ENCODE measurements at places on chromosomes 3 and 15.

- no peak for DNase-seq
Observed at GRCh38 chr15:68743256-68743655, 77.4 kb downstream of the ANP32A start.

DNA sequence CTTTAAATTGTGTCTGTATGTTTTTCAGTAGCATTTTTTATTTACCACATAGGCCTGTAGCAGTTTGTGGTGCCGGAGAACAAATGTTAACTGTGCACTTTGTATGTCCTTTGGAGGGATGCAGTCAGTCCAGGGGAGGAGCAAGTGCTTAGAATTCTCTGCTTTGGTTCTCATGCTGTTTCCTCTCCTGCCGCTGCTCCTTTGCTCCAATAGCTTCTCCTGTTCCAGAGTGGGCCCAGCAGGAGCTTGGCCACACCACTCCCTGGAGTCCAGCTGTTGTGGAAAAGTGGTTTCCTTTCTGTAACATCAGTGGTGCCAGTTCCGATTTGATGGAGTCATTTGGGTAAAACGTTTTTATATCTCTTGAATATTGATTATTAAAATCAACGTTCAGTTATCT, 16.6 kb downstream of the TICRR start:
- no peak for DNase-seq

DNA sequence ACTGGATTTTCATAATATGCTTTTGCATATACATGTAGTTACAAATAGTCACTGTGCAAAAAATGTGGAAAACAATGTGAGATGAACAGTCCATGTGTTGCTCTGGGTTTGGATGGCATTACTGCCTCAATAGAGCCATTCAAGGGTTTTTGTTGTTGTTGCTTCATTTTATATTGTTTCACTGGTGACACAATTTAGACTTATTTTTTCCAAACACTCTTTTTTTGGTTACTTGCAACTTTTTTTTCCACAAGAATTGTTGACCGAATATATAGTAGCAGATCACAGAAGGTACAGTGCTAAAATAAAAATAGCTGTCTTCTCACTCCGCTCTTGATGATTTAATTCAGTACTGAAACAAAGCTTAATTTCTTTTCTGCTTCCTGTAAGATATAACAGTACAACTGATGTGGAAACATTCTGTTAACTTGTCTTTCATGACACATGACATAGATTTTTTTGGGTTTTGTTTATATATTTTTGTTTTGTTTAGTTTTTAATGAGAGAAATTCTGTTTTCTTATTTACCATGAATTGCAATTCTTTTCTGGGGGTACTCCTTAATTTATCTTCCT, 618.6 kb downstream of the NAALADL2 start:
- no peak for DNase-seq

DNA sequence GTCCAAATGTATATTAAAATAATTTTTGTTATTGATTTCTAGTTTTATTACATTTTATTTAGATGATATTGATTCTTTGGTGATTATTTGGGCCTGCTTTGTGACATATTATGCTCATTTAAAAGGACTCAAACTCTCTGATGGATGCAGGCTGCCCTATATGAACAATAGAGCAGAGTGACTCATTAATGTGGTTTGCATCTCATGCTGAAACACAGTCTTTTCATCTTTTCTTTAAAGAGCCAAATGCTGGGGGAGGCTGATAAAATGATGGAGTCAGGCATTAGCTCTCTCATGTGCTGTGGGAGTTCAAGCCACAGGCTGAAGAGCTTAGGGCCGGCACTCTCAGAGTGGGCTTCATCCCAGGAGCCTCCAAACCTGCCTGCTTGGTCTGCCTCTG, 7.2 kb downstream of the PLA1A start:
- DNase-seq = no peak

GRCh38 chr15:31153531-31153930, 52.0 kb upstream of the TRPM1 start:
- DNase-seq = no peak

DNA sequence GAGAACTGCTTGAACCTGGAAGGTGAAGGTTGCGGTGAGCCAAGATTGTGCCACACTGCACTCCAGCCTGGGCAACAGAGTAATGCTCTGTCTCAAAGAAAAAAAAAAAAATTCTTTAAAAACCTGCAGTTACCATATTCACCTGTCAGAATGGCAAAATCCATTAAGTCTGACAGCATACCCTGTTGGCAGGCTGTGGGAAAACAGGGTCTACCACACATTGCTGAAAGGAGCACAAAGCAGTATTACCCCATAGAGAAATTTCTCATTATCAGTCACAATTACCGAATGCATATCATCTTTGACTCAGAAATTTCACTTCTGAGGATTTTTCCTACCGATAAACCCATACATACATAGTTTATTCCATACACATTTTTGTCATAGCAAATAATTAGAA, 264.1 kb upstream of the SLCO3A1 start:
- DNase-seq = no peak

DNA sequence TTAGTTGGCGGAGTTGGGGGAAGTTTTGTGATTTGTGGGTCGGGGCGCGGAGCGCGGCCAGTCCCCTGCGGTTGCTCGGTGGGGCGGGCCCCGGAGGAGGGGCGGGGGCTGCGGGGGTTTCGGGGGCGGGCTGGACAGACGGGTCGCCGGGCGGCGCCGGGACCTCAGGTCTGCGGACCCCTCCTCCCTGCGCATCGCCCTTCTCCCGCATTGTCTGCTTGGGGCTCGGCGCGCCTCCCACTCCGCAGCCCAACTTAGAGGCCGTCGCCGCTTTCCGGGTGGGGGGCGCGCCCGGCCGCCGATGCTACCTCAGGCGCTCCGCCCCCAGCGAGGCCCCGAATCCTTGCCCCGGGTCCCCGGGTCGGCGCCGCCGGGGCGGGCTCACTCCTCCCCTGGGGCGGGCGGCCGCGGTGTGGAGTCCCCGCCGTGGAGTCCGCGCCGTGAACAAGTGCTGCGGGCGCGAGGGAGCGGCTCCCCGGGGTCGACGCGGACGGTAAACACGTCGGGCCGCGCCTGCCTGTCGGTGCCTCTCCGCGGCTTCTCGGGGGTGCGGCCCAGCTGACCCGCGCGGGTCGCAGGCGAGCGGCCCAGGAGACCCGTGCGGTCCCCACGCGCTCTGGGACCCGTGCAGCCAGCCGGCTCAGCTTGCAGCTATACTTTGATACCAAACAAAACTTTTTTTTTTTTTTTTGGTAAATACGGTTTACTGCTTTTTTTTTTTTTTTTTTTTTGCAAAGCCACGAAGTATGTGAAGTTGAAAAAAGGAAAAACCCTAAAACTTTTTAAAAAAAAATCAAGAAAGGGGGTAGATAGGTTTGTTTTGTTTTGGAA, 624 bp downstream of the AKAP13 start:
- peak; percentile 56 for DNase-seq

GRCh38 chr3:89107461-89108290, at the start of gene EPHA3:
Gene EPHA3, plus strand, starts transcription at chr3:89107621. Its CDS starts 128 bp downstream, at chr3:89107749.
- DNase-seq = peak; percentile 88

GRCh38 chr3:171391432-171391831, 68.8 kb downstream of the TNIK start:
- no peak for DNase-seq

- DNase-seq = no peak
Observed at GRCh38 chr3:129911261-129911861, 17.9 kb upstream of the TMCC1 start.

- DNase-seq = no peak
Observed at GRCh38 chr3:122789585-122790273, 3.9 kb downstream of the HSPBAP1 start.

DNA sequence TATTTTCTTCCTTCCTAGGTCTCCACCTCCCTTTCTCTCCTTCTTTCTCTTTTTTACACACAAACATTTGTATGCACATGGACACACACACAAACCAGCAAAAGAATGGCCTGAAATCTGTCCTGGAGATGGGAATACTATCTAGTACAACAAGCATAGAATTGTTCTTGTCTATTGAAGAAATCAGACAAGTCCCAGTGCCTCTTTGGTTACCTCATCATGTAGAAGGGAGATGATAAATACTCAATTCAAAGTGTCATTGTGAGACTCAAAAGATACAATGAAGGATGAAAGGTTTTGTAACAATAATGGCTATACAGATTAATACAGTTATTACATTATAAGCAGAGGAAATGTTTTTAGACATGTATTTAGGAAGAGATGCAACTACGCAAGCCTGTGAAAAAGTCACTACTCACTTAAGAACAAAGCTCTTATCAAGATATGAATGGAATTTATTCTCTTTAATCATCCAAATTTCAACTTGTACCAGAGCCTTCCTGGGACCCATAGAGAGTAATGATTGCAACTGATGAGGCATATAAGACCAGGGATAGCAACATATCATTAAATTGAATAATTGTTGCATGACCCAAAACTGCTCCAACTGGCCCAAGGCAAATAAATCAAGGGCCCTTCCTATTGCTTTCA, 43.2 kb downstream of the P3H2 start:
- no peak for DNase-seq

DNA sequence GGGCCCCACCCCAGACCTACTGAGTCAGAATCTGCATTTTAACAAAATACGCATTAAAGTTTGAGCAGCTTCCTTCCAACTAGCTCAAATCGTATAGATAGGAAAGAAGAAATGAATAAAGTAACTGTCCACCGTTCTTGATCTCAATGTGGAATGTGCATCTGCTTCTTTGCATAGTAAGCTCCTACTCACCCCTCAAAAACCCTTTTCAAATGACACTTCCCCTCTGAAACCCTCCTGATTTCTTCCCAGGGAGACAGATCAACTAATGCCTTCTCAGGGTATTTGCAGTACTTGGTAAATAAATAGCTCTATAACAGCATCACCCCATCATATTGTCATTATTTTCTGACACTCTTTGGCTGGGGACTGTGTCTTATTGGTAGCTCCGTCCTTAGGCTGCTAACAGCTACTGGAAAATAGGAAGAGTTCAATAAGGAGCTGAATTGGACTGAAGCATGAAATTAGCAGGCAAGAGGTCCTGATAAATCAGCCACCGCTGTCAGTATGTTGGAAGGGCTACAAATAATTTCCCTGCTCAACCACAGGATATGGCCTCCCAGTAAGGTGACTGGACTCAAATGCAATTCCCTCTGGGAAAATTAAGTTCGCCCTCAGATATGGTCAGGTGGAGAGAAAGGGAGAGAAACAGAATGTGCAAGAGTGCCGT, 10.2 kb downstream of the OXTR start:
- DNase-seq = no peak

DNA sequence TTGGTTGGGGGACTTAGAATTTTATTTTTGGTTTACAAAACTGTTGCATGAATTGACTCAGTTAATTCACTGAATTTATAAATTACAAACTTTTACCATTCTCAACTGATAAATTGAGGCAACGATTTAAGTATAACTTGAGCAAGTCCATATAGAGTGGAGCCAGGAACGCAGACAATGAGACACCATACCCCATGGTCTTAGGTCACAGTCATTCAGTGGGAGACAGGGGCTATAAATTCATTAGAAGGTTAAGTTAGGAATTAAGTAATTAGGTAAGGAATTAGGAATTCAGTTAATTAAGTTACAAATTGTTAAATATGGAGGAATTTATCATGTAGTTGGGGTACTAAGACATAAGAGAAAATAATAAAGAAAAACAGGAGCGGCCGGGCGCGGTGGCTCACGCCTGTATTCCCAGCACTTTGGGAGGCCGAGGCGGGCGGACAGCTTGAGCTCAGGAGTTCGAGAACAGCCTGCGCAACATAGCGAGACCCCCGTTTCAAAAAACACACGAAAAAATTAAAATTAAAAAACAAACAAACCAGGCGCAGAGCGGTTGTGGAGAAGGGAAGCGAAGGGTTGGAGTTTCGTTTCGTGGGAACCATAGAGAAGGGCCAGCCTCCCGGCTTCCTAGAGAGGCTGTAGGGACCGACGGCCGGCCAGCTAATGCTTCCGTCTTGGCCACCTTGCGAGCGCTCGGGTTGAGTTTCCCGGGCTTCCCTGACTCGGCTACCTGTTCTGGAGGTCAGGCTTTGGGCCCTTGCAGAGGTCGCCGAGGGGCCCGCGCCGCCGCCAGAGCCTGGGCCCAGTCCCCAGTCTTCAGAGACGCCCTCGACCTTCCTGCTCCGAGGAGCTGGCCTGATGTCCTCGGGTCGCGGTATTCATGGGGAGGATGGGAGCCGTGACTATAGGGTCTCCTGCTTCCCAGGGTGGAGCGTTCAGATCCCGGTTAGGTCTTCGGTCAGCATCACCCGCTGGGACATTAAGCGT, at the start of gene ZNF619:
ZNF619 (plus strand) TSS at position 645 of the 993 bp plus-strand sequence. CDS start 858 bp downstream, outside the sequence.
- DNase-seq = peak; percentile 74

GRCh38 chr3:148079370-148079769, 618.3 kb upstream of the AGTR1 start:
- DNase-seq = peak; percentile 19

GRCh38 chr3:112746675-112747280, 99.9 kb downstream of the CD200R1L start:
- DNase-seq = no peak

- DNase-seq = no peak
Observed at GRCh38 chr15:40952301-40952900, 870 bp upstream of the CHAC1 start.

DNA sequence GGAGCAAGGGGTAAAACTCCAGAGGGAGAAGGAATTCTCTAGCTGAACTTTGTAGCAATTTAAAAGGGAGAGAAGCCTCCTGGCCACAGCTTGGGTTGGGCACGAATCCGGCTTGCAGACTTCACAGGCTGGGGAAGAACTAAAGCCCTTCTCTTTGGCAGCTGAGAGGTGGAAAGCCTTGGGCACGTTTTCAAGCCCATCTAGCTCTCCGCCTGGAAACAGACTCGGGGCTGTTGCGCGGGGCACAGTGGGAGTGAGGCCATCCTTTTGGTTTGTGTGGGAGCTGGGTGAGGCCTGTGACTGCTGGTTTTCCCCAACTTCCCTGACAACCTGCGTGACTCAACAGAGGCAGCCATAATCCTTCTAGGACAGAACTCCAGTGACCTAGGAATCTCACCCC, 295.7 kb upstream of the ROBO1 start:
- no peak for DNase-seq

- no peak for DNase-seq
Observed at GRCh38 chr3:150409125-150409511, 1.0 kb downstream of the TSC22D2 start.

DNA sequence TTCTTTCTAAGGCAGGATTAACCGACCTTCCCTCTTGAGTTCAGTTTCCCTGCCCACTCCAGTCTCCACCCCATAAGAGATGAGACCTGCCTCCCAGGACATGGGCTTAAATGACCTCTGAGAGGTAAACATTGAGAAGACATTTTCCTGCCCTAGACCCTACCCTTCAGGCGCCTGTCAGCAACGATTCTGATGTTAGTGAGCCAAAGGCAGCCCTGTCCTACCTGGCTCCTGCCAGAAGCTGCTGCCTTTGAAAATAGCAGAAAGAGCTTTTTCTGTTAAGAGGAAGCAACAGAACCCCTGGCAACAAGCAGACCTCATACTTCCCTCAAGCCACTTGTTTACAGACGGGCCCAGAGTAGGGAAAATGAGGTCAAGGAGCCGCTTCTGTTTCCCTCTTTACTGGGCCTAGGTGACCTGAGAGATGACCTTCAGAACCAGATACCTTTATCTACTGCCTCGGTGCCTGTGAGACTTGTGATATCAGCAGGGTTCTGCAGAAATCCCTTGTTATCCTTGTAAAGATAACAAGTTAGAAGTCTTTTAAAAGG, 52.0 kb downstream of the CD200R1L start:
- DNase-seq = no peak

GRCh38 chr15:75809986-75810750, 33.1 kb upstream of the UBE2Q2 start:
- no peak for DNase-seq

GRCh38 chr15:42148808-42149492, 7.5 kb downstream of the PLA2G4F start:
- no peak for DNase-seq

- no peak for DNase-seq
Observed at GRCh38 chr15:80966431-80967197, 23.0 kb downstream of the MESD start.

GRCh38 chr15:56774356-56774755, 41.0 kb upstream of the ZNF280D start:
- DNase-seq = no peak
